ENCODE measurements at places on chromosomes 5 and 9.

DNA sequence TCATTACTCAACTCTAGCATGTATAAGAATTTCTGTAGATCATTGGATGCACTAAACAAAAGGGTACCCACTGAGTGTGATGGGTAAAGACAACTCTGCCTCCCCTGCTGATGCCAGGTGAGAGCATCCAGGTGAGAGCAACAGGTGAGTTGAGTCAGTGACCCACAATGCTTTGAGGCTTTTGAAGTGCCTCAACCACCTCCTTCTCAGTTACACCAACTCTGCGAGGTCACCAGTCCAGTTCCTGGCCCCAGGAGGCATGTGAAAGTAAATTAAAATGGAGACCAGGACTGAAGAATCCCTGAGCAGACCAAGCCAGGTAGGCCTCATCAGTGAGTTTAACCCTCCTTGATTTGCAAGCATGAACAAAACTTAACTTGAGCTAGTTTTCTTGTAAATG is 505.8 kb downstream of the EBF1 start:
- DNase-seq = no peak

GRCh38 chr5:153891394-153891793 is 147.3 kb downstream of the FAM114A2 start:
- no peak for DNase-seq

DNA sequence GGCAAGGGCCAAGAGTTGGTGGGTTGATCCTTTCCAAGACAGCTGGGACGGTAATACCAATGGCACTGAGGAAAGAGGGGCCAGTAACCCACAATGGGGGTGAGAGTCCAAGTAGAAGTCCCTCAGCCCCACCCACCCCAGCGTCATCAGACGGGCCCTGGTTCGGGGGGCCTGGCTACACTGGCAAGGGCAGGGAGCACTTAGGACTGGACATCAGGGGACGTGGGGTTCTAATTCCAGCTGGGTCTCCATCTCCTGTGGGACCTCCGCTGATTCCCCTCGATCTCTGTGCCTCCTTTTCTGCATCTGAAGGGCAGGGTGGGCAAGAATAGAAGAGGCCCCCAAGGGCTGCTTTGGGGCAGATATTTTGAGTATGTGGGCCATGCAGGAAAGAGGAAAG is 53.5 kb upstream of the FCN1 start:
- no peak for DNase-seq

- no peak for DNase-seq
Measured at GRCh38 chr9:77531400-77531799, 116.7 kb downstream of the GNA14 start.

DNA sequence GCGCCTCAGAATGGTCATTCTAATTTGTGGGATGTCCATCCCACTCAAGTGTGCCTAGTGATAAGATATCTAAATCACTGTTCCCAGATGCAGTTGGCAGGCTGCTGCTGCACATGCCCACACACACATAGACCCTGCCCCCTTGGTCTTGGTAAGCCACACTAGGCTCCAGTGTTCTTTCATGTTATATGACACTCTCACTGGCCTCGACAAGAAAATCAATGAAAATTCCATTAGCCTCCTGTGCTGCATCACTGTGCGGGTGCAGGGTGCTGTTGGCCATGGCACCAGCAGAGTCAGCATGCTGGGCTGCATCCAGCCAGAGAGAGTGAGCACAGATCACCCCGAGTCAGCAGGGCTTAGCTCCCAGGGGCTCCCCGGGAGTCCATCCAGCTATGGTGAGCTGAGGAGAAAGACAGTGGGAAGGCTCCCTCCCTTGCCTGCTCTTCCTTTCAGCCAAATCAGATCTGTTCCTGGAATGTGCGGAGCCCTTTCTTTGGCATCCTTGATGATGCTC is 59.9 kb downstream of the ABLIM3 start:
- DNase-seq = no peak

DNA sequence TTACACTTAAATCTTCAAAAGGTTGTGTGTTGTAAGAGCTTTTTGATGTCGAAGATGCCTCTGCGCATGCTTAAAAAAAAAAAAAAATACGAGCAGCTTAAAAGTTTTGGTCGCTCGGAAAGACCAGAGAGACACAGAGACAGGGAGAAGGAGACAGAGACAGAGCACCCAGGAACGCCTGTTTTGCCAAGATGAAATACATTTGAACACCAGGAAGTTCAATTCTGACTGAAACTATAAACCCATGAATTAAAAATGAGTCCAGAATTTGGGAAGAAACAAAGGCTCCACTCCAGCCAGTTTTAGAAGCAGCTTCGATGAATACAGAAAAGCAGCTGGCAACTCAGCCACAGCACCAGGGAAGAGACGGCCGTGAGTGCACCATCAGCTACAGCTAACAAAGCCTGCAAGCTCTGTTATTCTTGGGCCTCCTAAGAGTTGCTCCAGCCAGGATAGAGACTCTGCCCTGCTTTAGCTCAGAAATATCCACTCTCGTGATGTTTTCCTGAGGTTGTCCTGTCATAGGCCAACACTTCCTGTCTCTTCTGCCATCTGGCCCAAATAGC is 2.5 kb upstream of the ZNF474 start:
- DNase-seq = no peak

GRCh38 chr5:122311961-122312590 is at the start of gene SNCAIP:
SNCAIP (plus strand) TSS chr5:122312237; CDS start chr5:122391135, 78,898 bp downstream.
- DNase-seq = no peak

DNA sequence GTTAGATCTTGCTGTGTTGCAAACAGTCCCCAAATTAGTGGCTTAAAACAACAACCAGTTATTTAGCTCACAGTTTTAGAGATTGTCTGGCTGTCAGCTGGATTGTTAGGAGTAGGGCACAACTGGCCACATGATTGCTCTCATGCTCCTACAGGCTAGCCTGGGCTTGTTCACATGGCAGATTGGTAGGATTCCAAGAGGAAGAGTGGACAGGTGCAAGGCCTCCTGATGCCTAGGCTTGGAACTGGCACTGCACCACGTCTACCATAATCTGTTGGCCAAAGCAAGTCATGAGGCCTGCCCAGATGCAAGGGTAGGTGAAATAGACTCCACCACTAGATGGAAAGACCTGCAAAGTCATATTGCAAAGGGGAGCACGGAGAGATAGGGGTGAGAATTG is 76.4 kb downstream of the ACER2 start:
- no peak for DNase-seq

- no peak for DNase-seq
Measured at GRCh38 chr9:136219276-136219675, 14.3 kb upstream of the LHX3 start.

DNA sequence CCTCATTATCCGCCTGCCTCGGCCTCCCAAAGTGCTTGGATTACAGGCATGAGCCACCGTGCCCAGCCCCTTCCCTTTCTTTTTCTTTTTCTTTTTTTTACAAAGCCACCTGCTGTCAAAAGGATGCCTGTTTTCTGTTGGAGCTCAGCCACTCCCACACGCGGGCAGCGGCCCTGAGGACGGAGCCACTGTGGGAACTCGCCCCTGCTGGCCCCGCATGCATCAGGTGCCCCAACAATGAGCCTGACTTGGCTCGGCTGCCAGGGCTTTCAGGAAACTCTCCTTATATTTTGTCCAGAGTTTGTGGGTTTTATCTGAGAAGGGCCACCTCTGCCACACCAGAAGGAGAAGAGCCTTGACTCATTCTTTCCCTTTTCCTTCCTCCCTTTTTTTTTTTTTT is 37.1 kb upstream of the LRRC14B start:
- no peak for DNase-seq

DNA sequence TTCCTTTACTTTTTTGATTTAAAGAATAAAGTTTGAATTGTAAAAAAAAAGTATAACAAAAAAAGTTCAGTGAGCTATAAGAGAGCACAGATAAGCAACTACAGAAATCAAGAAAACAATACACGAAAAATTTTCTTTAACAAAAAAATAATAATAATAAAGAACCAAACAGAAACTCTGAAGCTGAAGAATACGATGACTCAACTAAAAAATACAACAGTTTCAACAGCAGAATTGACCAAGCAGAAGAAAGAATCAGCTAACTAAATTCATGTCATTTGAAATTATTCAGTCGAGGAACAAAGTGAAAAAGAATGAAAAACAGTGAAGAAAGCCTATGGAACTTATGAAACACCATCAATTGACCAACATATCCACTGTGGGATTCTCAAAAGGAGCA is 177.7 kb downstream of the NDUFS4 start:
- no peak for DNase-seq

GRCh38 chr5:145847499-145848497 is 12.7 kb upstream of the PRELID2 start:
- no peak for DNase-seq

- DNase-seq = no peak
Measured at GRCh38 chr5:149141957-149142851, 911 bp downstream of the ABLIM3 start.

DNA sequence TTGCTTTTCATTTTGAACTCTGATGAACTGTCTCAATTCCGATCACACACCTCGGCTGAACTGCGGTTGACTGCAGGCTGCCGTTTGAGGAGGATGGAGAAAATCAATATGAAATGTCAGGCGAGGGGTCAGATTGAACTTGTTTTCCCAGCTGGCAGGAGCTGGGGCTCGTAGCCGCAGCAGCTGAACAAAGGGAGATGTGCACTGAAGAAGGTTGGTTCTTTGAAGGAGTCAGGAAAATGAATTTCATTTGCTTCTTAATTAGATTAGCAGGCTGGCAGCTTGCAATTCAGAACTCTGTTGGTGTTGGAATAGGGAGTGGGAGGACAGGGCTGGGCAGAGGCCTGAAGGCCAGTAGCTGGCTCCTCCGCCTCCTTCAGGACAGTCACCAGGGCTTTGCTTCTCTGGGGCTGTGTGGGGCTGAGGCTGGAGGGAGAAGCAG is 117.4 kb upstream of the GPR151 start:
- DNase-seq = no peak

DNA sequence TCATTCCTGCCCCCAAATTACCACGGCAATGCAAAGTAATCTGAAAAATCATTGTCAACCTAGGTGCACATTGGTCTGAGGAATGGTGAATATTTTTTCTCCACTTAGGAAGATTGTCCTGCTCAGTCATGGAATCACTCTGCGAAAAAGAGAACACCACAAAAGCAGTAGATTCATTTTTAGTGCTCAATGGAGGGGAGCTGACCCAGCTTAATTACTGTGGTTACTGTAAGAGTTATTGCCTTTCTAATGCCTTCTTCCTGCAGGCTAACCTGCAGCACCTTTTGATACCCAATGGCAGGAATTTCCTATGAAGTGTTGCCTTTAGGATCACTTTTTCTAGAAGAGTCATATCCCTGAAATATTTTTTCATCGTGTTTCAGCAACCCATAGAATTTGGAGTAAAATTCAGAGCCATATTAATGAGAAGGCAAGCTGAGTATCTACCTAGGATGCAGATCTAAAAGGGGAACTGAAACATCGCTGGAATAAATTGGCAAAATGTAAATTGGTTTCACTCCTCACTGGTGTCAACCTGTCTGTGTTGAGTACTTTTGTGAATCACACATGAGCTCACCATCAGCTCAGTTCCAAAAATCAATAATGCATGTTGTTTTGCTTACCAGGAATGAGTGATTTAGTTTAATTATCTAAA is 464.5 kb downstream of the CSNK1G3 start:
- DNase-seq = no peak

DNA sequence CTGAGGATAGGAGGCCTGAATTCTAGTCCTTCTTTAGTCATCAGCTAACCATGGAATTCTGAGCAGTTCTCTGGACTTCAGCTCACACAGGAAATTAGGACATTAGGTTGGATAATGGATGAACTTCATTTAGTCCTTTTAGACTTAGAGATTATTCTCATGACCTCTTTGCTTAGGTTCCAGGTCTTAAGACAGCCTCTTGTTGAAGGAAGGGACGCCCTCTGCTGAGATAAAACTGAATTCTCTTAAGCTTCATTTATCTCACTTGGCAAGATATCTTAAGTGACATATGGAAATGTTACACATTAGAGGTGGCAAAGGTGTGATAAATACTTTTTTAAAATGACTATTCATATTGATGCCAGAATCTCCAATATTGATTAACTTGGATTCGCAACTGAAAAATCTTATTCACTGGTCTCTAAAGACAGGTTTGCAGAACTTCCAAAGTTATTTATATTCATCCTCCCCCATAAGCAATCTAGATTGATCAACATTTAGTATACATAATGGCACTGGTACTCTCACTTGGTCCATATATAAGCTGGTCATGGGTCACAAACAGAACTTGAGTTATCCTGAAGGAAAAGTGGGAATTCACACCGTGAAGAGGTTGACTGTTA is 16.9 kb upstream of the ZNF366 start:
- no peak for DNase-seq

DNA sequence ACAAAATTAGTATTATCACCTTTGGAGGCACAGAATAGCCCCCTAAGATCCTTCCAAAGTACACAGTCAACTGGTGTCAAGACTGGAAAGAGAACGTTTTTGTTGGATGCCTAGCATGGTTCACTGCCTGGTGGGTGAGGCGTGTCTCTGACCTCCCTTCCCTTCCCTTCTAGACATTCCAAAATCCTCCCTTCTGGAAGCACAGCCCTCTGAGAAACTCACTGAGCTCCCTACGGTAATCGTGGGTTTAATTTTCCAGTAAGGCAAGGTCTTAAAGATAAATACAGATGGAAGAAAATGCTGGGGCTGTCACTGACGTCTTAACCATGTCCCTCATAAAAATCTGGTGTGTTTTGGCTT is 138.8 kb downstream of the LIFR start:
- no peak for DNase-seq

Data from CD4-positive, alpha-beta T cell treated with Interleukin-1 beta for 1 hour (primary cell).